ENCODE measurements at places on chromosomes 4 and X.

DNA sequence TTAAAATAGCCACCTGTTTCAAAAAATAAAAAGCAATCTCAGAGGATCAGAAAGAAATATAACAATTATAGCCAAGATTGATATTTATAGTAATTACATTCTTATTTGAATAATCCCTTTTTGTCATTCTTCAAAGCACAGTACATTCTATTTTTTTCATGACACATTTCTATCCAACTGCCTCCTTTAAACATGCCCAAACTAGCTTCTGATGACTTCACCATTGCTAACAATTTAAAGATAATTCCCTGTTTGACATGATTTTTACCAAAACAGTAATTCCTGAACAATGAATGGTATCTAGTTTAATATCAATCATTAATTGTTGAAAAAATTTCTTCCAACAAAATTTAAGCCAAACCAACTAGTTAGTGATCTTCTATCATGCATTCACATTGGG is 172.4 kb downstream of the SNCA start:
- no peak for DNase-seq

DNA sequence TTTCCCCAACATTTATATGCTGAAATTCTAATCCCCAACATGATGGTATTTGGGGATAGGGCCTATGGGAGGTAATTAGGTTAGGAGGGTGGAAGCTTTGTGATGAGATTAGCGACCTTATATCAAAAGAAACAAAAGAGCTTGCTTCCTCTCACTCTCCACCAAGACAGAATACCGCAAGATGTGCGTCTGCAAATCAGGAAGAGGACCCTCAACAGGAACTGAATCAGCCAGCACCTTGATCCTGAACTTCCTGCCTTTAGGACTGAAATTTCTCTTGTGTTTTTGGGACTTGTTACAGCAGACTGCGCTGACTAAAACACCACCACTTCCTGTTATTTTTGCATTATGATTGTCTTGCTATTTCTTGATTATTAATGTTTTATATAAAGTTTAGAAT is 1889.4 kb downstream of the C4orf33 start:
- no peak for DNase-seq

DNA sequence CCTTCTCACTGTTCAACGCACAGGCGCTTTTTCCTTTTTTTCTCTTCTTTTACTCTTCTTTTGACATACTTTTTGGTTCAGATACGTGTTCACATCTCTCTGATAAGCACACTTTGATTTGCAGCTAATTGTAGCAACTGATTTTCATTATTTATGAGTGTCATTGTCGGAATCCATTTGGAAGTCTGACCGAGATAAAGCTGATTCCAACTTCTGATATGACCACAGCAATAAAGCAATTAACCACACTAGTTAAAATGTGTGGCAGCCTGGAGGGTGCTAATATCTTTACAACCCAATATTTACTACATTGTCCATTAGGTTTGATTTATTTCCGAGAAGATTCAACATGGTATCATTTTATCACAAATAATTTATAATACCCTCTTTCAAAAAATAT is 101.8 kb downstream of the TENM3 start:
- no peak for DNase-seq

- no peak for DNase-seq
Measured at GRCh38 chrX:130204647-130205046, 32.9 kb downstream of the RAB33A start.

- DNase-seq = no peak
Measured at GRCh38 chr4:48997962-48998361, 11.9 kb downstream of the CWH43 start.

DNA sequence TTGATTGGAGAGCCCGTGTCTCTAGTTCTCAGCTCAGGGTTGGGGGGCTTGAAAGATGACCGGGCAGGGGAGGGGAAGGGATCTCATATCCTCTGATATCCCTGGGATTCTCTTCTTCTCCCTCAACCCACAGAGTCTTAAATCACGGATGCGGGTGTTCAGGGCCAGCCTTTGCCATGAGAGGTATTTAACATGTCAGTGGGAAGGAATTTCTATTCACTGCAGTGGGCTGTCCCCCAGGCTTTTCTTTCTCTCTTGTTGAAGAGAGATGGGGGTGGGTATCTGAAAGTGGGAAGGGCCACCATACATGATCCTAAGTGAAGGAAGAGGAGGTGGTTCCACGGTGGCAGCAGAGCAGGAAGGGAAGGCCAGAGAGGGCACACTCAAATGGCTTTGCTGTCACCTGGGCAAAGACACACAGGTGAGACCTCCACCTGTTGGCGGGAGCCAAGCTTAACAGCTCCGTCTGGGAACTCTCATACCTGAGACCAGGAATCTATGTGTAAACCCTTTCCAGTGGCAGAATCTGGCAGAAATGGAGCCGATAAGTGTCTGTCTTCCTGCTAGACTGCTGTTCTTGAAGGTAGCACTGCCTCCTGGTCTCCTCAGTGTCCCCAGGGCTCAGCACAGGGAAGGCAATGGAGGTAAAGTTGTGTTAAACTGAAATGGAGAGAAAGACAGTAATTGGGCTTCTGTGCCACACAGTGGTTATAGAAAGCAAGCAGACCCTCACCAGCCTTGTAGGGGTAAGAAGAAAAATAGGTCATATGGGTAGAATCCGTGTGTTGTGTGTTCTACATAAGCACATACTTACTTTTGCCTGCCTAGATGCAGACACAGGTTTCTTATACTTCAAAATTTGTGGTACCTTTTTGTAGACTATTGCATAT is 49.4 kb downstream of the RHOH start:
- DNase-seq = no peak

- DNase-seq = no peak
Measured at GRCh38 chr4:7863911-7864681, 75.6 kb downstream of the AFAP1 start.

GRCh38 chrX:155761185-155761584 is 120.0 kb upstream of the VAMP7 start:
- no peak for DNase-seq

DNA sequence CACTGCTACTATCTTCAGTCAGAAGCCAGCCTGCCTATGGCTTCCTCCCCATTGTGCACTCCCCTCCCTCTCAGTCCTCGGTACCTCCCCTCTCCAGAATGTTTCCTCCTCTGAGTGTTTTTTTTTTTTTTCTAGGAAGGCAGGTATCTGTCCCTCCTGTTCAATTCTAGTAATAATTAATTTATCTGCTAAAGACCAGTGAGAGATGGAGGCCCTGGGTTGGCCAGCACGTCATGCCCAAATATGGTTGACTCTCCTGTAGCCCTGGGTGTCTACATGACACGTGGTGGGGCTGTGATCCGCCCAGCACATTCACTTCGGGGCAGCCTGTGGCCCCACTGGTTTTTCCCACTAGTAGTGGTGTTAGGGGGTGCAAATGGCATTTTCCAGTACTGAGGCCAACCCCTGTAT is 1.8 kb downstream of the FLNA start:
- no peak for DNase-seq

- DNase-seq = no peak
Measured at GRCh38 chr4:157079441-157079840, 3.5 kb downstream of the GLRB start.

GRCh38 chr4:113587640-113588275 is 173.8 kb downstream of the CAMK2D start:
- no peak for DNase-seq

- DNase-seq = no peak
Measured at GRCh38 chr4:111957997-111958396, 187.3 kb upstream of the FAM241A start.

DNA sequence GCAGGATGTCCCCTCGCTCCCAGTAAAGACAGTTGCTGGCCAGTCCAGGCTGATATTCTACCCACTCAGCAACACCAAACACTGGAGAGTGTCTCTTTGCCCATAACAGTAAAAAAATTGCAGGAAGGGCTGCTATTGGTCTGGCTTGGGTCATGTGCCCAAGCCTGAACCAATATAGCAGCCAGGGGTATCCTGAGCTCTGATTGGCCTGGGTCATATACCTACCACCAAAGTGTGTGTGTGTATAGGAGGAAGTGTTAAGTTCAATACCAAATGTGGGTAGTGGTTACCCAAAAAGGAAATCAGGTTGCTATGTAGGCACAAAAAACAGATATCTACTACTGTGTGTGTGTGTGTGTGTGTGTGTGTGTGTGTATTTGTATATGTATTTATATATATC is 373.2 kb downstream of the BCOR start:
- DNase-seq = no peak

GRCh38 chr4:85736571-85736970 is 261.6 kb downstream of the ARHGAP24 start:
- DNase-seq = no peak

GRCh38 chr4:171846232-171846631 is 33.0 kb downstream of the GALNTL6 start:
- no peak for DNase-seq

DNA sequence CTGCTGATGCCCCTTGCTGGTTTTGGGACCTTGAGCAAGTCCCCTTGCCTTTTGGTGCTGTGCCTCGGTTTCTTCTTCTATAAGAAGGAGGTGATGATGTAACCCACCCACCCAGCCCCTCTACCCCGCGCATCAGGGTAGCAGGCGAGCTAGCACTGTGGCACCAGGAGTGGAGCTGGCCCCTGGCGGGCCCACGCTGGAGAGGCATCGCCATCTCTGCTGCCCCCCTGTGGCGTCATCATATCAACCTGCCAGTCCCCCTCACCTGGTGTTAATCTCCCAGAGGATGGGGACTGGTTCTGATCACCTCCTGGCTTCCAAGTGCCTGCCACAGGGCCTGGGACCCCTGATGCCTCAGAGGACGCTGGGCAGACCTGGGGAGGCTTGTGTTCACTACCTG is 6.3 kb upstream of the SORCS2 start:
- DNase-seq = no peak

- DNase-seq = no peak
Measured at GRCh38 chrX:127943571-127943970, 108.6 kb downstream of the ACTRT1 start.

DNA sequence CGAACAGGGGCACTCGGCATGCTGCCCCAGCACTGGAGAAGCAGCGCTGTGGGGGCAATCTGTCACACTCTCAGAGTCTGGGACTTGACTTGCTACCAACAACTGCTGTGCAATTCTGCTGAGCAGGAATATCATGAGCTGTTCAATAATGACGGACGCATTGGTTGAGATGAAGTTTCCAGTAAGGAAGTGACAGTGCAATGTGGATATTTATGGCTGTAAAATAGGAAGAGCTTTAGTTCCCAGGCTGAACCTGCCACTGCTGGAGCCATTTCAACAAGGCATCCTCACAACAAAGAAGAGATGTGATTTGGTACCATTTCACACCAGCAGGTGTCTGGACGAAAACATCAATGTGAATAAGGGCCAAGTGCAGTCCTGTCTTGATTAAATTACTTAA is 24.2 kb downstream of the CHST7 start:
- no peak for DNase-seq

DNA sequence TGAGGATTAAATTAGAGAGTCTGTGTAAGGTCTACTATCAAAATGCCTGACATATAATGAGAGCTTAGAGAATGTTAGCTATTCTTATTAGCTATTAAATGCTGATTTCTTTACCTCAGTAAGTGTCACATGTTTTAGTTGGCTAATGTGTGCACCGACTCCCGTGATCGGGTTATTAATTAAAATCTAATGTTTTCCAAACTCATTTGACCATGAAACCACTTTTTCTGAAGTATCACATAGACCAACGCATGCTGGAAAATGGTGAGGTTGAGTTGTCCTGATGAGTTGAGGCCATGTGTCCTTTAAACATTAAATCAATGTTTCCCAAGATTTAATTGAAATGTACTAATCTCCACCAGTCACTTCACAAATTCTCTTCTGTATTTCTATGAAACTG is 84.8 kb upstream of the C1QTNF7 start:
- DNase-seq = no peak

DNA sequence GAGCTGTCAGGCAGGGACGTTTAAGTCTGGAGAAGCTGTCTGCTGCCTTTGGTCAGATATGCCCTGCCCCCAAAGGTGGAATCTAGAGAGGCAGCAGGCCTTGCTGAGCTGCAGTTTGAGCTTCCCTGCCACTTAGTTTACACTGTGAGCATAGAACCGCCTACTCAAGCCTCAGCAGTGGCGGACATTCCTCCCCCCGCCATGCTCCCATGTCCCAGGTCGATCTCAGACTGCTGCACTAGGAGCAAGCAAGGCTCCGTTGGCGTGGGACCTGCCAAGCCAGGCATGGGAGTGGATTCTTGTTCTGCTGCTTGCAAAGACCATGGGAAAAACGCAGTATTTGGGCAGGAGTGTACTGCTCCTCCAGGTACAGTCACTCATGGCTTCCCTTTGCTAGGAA is 24.3 kb downstream of the PLK4 start:
- no peak for DNase-seq

- DNase-seq = no peak
Measured at GRCh38 chrX:97416461-97416860, 532.8 kb downstream of the RPA4 start.

DNA sequence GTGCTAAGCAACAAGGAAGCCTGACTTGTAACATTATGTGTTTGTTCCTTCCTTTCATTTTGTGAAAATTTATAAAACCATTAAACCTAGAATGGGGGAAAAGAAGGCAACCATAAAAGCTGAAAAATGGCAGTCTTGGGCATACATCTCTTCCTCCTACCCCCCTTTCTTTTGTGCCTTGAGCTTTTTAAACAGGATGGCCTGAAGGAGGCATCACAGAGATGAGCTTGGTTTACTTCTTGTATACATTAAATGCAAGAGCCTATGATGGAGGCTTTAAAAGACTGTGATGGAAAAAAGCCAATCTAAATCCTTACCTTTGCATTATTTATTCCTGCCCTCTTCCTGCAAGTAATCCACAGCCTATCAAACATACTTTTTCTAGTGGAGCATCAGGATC is 36.2 kb upstream of the ADH7 start:
- no peak for DNase-seq

GRCh38 chr4:20086799-20087521 is 164.7 kb upstream of the SLIT2 start:
- no peak for DNase-seq

DNA sequence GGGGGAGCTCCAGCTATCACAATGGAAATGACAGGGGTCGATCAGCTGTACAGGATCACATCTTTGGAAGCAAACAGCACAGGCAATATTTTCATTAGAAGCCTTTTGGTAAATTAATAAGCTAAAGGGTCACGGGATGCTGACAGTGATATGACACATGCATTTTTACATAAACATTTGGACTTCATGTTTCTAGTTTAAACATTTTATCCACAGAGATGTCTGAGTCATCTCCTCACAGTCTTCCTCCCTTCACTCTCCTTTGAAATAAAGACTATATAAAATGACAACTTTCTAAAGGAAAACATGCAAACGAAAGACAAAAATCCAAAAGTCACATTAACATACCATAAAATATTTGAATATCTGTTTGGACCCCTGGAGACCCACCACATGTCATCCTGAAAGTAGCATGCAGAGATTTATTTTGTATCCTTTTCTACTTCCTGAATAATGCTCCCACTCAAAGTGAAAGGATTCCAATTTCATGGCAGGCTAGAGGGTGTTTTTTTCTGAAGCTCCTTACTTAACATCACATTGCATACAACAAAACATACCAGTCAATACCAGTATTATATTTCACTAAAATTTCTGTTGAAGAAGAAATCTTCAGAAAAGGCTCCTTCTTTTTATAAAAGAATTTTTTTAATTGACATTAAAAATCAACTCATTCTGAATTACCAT is 200.1 kb upstream of the PPARGC1A start:
- no peak for DNase-seq

Measured in stimulated activated CD4-positive, alpha-beta T cell treated with anti-CD3 and anti-CD28 coated beads, Interleukin-1b, Interleukin-23, amount 100 ng/mL, for 1 hour (primary cell).